ENCODE measurements at places on chromosomes 5 and 9.
A peak's percentile ranks its signal among the peaks of the same experiment; 100 is the strongest.

- no peak for DNase-seq
Observed at GRCh38 chr9:104482921-104483570, 21.0 kb upstream of the OR13F1 start.

DNA sequence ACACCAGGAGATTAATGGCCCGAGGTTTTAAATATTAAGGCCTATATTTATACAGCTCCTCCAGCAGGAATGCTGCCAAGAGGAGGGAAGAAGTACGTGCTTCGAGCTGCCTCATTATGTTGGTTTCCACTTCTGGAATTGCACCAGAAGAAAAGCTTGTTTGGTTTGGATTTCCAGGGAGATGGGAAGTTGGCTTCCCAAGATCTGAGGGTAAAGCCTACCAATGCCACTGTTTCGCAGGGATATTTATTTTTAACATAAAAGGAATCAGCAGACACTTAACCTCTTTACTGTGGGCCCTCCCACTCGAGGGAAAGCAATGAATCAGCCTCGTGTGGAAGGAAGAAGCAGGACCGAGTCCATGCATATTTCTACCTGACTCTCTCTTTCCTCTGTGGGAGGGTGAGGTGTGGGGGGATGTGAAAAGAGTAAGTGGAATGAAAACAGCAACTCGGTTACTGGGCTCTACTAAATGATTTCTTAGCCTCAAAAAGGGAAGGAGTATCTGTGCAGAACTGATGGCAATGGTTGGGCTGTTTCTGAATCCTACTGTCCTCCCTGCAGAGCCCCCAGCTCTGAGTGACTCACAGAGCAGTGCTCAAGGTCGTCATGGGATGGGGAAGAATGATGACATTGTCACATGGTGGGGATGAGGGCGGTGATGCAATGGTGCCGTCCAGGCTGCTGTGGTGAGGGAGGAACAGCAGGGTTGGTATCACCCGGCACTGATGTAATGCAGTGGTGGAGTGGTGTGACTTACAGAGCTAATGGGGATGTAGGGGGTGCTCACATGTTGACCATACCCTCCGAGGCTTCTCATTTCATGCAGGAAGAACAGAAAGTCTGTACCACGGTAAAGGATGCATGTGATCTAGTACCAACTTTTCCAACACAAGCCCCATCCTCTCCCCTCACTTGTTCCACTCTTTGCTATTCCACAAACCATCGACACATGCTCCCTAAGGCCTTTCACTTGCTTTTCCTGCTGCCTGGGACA, 215.0 kb upstream of the PANK3 start:
- DNase-seq = peak; percentile 53

DNA sequence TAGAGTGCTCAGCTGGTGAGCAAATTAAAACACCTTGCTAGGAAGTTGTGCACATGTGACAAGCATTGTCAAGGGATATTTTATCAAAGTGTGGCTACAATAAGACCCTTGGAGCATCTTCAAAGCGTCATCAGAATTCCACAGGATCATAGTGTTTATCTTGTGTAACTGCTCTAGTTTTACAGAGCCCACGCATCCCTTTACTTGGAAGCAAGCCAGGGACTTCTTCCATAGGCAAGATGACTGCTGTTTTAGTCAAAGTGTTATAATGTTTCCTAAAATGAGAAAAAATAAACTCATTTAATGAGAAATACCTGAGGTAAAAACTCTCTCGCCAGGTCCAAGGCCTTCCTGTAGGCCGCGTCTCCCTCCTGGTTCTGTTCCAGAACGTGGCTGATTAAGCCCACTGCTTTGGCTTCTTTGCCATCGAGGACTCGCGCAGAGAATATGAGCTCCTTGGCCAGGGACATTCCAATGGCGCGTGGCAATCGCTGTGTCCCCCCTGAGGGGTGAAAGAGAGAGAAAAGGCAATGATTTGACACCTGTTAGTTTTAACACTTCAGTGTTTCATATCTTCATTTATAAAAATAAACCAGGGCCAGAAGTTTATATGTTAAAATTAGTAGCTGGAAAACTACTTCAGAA, 141.1 kb downstream of the AUH start:
- DNase-seq = no peak

GRCh38 chr5:21236104-21236503, 1248.1 kb upstream of the CDH18 start:
- DNase-seq = no peak

GRCh38 chr5:2286250-2286649, 403.5 kb upstream of the IRX4 start:
- DNase-seq = no peak

DNA sequence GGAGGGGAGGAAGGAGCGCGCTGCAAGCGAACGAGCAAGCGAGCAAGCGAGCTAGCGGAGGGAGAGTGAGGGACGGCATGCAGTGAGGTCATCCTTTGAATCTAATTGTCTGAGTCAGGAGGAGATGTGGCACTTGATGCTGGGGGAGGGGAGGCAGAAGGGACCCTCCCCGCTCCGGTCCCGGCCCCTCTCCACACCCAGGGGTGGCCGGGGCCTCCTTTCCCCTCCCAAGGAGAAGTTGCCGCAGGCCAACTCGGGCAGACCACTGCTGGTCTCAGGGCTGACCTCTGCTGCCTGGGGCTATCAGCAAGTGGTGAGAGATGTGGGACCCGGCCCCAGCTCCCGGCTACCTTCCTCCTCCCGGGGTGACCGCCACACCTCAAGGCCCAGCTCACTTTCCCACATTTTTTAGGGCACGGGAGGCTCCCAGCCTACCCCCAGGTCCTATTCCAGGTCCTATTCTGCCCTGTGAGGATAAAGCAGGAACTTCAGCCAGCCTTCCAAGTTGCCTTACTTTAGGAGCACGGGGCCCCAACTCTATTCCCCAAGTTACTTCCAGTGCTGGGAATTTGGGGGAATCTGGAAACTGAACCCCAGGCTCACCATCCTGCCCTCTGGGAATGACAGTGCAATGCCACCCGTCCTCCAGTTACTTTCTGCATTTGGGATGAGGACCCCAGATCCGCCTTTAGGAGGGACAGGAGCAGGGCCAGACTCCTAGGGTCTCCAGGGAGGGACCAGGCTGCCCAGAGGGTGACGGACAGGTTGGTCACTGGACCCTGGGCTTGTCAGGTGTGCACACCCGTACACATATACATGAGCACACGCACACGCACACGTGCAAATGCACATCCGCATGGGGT, 11.1 kb downstream of the CNTFR start:
- DNase-seq = no peak

GRCh38 chr9:76162086-76162730, 232.0 kb downstream of the RFK start:
- DNase-seq = no peak

DNA sequence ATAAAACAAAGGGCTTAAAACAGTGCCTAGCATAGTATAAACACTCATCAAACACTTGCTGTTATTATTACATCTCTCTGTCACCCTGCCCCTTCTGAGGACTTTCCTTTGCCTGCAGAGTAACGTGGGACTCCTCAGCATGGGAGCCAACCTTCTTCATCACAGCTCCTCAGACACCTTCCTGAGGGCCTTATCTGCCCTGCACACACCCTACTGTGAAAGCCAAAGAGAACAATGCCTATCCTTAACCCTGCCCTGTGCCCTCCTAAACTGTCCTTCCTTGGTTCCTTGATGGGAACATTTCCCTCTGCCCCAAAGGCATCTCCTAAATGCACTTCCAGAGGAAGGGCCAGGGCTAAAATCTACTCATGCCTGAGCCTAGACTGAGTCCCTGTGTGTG, 20.6 kb upstream of the HAND1 start:
- DNase-seq = no peak

DNA sequence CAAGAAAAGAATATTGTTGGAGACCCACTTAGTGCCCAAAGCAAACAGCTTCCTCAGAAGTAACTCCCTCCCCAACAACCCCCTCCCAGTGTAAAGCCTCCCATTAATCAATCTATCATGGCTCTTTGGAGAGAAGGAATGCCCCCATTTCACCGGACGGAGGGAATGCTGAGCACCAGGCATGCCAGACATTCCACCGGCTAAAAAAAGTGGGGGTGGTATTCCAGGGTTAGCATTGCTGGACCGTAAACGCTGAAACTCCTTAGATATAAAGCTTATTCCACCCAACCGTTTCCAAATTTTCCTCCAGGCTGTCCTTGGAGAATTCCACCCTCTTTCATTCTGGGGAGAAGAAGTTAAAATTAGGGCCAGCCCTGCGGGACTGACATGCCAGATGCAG, 363 bp upstream of the MAMDC2 start:
- DNase-seq = no peak

DNA sequence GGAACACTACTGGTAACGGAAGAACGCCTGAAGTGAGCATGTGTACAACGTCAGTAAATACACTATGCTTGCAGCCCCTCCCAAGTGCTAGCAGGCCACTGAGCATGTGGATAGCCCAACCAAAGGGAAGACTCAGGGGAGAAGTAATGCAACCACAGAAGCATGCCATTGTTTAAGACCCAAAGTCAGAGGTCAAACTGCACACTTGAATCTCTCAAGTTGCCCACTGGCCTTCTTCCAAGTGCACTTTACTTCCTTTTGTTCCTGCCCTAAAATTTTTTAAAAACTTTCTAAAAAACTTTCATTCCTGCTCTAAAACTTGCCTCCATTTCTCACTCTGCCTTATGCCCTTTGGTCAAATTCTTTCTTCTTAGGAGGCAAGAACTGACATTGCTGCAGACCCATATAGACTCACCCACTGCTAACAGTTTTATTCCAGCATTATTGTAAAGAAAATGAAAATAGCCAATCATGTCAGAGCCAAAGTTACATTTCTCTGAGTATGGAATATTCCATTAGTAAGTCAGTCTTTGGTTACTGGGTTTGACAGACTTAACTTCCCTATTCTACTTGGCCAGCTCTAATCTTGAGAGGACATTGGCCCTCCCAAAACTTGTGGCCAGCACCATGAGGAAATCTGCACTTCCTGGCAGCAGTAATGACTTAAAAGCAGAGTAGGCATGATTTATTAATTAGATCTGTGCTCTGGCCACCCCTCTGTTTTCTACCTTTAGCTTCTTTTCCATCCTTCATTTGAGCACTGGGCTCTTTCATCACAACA, 76.9 kb downstream of the TSSK1B start:
- DNase-seq = no peak

DNA sequence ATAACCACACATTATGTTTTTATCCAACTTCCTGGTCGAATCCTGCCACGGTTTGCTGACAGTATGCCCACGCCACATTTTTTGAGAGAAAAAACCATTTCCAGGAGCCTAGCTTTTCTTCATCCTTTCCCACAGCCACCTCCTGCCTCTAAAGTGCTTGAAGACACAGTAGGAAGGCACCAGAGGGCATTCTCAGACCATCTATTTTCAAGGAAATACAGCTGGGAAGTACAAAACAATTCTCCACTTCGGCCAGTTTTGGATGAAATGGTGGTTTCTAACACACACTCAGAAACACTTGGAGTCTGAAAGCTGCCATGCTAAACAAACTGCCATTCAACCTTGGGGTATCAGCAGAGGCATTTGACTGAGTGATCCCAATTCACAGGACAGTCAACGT, 86.3 kb upstream of the RPS23 start:
- DNase-seq = no peak

All from head of caudate nucleus (tissue), 42 donors.